ENCODE measurements at places on chromosomes 4 and X.

DNA sequence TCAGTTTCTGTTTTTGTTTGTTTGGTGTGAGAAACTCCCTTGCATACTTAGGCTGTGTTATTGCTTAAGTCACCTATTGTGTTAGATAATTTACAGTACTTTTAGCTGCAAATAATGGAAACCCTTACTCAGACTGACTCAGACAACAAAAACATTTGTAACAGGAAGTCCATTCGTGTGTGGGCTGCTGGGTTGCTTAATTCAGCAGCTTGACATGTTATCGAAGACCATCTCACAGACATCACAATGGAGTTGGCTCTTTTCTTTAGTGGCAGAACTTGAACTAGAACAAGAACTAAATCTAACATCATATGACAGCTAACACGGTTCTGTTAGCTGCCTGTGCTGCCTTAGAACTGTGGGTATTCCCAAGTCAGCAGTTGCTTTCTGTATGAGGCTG is 9.9 kb upstream of the GABRE start:
- DNase-seq: no peak

DNA sequence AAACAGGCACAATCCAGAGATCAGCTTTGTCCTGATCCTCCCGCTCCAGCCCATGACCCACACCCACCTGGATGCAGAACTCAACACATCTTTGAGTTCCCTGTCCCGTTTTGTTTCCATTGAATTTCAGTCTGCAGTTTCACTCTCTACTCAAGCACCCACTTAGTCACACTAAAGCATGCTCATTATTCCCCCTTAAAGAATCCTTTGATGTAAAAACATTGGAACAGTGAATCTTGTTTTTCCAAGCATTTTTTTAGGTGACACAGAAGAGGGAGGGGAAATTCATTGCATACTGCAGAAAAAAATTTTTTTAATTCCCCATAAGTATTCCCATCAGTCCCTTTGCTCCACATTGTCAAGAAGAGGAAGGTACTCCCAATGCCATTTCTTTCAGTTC is 249.7 kb upstream of the TTC29 start:
- no peak for DNase-seq

GRCh38 chr4:185309770-185310169 is 86.0 kb downstream of the LRP2BP start:
- DNase-seq: no peak

GRCh38 chr4:83780053-83780733 is 244.3 kb downstream of the GPAT3 start:
- DNase-seq: no peak
